ENCODE measurements at places on chromosomes 6 and 20. TPM values are rescaled to one million over a fixed set of nuclear protein-coding genes. Genes with fewer than 3 reads are reported as not detected.

The CHRNA4 gene
- total RNA-seq = not detected

- DNase-seq = no peak
These were observed 35.2 kb upstream of the HLA-G start for GRCh38 chr6:29792123-29793035.

- peak; percentile 73 for DNase-seq
These were observed 61.6 kb downstream of the RAB44 start for GRCh38 chr6:36759148-36759759.

The ZNF311 gene
- total RNA-seq = 0.40 TPM

The ZBTB9 gene
- 8.4 TPM for total RNA-seq

The NOX3 gene
- total RNA-seq = not detected

GRCh38 chr20:58852543-58853271 is at the start of gene GNAS:
Gene GNAS (plus strand): TSS chr20:58852716.
- no peak for DNase-seq

The SNX21 gene
- 38.5 TPM for total RNA-seq

DNA sequence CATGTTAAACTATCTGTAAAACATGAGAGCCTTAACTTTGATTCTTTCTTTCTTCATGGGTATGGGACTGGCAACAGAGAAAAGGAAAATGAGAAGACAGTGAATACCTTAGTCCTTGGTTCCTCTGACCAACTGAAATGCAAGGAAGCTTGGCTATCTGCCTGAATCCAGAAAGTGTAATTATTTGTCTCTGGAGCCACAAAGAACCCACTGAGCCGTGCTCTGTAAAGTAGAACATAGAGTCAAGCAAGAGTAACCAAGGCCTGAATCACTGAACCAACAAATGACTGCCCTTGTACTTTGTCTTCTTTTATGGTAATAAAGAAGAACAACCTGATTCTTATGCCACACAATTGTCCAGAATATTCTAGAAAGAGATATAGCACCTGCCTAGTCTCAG is 27.6 kb downstream of the PKHD1 start:
- no peak for DNase-seq
